ENCODE measurements at places on chromosomes 5 and 9.

DNA sequence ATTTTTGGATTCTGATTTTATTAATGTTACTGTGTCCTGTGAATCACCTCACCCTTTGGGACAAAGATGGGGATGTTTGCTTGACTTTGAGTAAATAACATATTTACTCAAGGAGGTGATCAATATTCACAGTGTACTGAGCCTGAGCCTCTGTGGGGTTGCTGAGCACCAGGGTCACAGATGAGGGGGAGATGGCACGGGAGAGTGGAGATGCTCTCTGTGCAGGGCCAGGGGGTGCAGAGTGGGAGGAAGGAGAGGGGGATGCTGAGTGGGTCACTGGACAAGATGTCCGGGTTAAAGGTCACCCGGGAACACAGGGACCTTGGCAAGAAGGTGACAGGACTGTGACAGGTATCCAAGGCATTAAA is 4.0 kb downstream of the SQSTM1 start:
- no peak for DNase-seq

DNA sequence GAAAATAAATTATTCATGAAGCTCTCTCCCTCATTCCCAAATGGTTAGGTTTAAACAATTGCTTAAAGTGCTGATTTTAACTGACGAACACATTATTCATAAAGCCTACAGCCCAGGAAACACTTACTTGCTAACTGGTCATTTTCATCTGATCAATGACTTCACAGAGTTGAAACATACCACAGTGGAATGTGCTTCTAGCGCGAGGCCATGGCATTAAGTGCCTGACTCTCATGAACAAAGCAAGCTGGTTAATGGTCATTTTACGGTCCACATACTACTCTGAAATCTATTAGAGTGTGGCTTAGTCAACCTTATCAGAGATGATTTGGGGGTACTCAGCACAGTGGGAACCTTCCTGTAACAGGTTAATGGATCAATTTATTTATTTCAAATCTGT is 114.6 kb downstream of the MED27 start:
- no peak for DNase-seq

GRCh38 chr9:105043370-105043936 is 115.5 kb upstream of the ABCA1 start:
- no peak for DNase-seq

DNA sequence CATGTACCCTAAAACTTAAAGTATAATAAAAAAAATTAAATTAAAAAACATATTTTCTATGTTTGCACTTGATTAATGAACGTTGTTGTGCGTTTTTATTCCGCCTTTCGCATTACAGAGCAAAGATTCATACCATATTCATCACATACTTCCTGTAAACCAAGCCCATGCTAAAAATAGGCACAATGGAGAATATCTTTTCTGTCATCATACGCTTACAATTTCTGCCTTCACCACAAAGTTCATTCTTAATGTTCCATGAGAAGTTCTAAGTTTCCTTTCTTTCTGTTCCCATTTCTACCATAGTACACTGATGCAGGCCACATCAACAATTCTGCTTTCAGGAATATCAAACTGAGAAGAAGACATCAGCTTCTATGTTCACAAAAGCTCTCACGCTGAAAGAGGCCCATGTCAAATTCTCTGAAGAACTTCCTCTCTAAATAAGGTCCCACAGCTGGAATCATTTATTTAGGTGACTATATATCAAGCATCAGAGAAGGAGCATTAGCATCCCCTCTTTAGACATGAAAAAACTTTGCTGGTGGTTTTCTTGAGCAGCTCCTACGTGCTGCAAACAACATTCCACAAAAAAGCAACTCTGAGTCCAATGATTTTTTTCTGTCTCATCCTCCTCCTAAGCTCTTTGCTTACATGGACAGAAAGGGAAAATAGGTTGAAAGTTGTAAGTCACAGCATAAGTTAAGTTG is 456.4 kb downstream of the CDH10 start:
- DNase-seq: no peak

DNA sequence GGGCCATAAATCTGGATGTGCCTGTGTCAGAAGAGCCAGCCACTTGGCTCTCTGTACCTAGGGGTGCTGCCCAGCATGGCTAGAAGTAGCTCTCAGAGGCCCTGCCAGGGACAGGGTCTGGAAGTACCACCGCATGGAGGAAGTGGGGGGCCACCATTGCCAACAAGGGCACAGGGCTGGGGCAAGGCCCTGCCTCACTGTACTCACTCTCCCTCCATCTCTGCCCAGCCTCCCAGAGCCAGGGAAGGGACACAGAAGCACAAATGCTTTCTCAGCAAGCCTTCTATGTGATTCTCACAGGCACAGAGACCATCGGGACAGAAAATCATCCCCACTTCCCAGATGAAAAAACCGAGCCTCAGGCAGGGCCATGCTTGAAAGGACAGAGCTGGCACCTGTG is 138.1 kb downstream of the C5orf15 start:
- no peak for DNase-seq

GRCh38 chr5:65577141-65577540 is 14.0 kb downstream of the PPWD1 start:
- DNase-seq: no peak

- no peak for DNase-seq
These were observed 129.8 kb downstream of the IRX2 start for GRCh38 chr5:2621631-2622030.

- peak; percentile 69 for DNase-seq
These were observed 131.2 kb upstream of the IQGAP2 start for GRCh38 chr5:76271836-76272235.

- DNase-seq: peak; percentile 30
These were observed 11.9 kb downstream of the LPCAT1 start for GRCh38 chr5:1511651-1512540.

DNA sequence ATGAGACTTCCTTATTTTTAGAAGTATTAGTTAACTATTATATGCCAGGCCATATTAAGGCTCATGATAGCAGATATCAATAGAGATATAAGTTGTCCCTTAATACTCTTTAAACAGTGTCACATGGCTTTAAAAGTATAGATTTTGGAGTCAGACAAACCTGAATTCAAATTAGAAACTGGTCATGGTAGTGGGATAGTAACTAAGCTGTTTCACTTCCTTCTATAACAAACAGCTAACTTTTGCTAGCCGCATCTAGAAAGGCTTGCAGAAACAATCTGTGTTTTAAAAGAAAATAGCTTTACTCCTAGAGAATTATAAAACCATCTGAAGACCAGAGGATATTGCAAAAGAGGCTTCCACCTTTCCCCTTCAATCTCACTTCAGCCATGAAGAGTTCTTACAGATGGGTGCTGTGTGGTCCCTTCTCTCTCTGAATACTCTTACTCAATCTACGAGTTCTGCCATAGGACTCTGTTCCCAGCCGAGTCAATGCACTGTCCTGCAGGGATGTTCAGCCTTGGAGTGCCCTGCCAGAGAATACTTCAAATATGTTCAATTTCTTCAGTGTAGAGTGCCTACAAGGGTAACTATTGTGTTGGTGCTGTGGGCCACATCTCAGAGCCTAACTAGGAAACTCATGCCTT is 810.2 kb downstream of the EFNA5 start:
- DNase-seq: no peak

DNA sequence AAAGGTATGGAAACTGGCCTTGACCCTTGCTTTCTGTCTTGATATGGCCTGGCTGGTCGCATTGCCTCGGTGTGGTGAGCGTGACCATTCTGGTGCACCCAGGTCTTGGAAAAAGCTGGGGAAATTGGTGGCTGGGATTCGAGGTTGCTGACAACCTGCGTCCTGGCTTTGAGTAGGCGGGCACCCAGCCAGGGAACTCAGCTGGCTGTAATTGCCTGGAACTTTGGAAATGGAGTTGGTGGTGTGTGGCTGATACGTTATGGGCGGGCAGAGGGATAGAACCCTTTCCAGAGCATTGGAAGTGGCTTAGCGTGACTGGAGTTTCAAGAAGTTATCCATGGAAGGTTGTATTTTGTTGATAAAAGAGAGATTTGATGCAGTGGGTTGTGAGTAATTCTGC is 35.2 kb downstream of the KCNMB1 start:
- no peak for DNase-seq

DNA sequence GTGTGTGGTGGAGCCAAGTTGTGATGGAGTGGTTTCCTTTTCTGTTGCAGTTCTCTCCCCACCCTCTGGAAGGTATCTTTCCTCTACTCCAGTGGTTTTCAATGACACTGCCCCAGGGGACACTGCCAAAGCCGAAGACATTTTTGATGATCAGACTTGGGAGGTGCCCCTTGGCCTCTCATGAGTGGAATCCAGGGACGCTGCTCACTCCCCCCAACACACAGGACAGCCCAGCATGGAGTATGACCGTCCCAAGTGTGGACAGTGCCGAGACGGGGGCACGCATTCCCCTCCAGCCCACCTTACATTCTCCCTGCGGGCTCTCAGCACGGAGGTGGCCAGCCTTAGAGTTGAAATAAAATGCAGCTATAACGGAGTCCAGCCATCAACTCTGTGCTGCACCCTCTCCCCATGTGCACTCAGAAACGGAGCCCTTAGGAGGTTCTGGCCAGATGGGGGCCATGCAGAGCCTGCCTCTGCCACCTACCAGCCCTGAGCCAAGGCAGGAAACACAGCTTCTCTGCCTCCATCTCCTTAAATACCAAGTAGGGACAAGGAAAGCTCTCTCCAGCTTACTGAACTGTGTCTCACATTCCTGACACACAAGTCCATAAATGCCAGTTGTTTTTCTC is 150.8 kb downstream of the ROR2 start:
- DNase-seq: no peak

- DNase-seq: no peak
These were observed 329.7 kb upstream of the IRX1 start for GRCh38 chr5:3265936-3266335.

All from suppressor macrophage treated with lipopolysaccharide for 1 hour (primary cell).